ENCODE measurements at places on chromosomes 1 and 21. TPM values are rescaled to one million over a fixed set of nuclear protein-coding genes. Genes with fewer than 3 reads are reported as not detected.

LAMC1 gene
- 30.7 TPM for total RNA-seq

CLDN19 gene
- total RNA-seq = not detected

KRTAP10-6 gene
- total RNA-seq = not detected

OBSCN gene
- 49.2 TPM for total RNA-seq

MFAP2 gene
- 5.9 TPM for total RNA-seq

ITLN1 gene
- total RNA-seq = not detected

SLC45A3 gene
- 1.2 TPM for total RNA-seq

FAM167B gene
- total RNA-seq = 0.74 TPM

ESRRG gene
- 7.1 TPM for total RNA-seq

SLC44A3 gene
- 1.7 TPM for total RNA-seq

LCK gene
- not detected for total RNA-seq

ATP6V1G3 gene
- not detected for total RNA-seq

CGN gene
- total RNA-seq = 1.7 TPM

CASQ2 gene
- total RNA-seq = under 0.01 TPM

LCE3D gene
- not detected for total RNA-seq

TMEM61 gene
- not detected for total RNA-seq

HORMAD1 gene
- total RNA-seq = 0.49 TPM

SZT2 gene
- total RNA-seq = 16.7 TPM

TMEM269 gene
- total RNA-seq = 0.25 TPM

ERICH3 gene
- 15.0 TPM for total RNA-seq

LRRC71 gene
- 0.25 TPM for total RNA-seq

CELA3B gene
- total RNA-seq = not detected

SPRR1A gene
- not detected for total RNA-seq

RHD gene
- 0.25 TPM for total RNA-seq

PROK1 gene
- under 0.01 TPM for total RNA-seq

ADAMTS1 gene
- total RNA-seq = 7.1 TPM

FCER1A gene
- under 0.01 TPM for total RNA-seq

LCE6A gene
- not detected for total RNA-seq

EVA1C gene
- 1.5 TPM for total RNA-seq

RHEX gene
- total RNA-seq = not detected

HSPB7 gene
- total RNA-seq = not detected

ADARB1 gene
- total RNA-seq = 17.9 TPM

MFSD2A gene
- 18.7 TPM for total RNA-seq

S100A5 gene
- total RNA-seq = not detected

TPR gene
- 68.1 TPM for total RNA-seq

ASTN1 gene
- total RNA-seq = 72.5 TPM

GBP5 gene
- total RNA-seq = 0.25 TPM

HMGCS2 gene
- not detected for total RNA-seq

TMCC2 gene
- total RNA-seq = 27.5 TPM

PLPP3 gene
- 36.4 TPM for total RNA-seq

XKR8 gene
- total RNA-seq = 2.5 TPM

UMODL1 gene
- not detected for total RNA-seq

MATN1 gene
- under 0.01 TPM for total RNA-seq

RIMS3 gene
- 20.4 TPM for total RNA-seq

OR2T33 gene
- not detected for total RNA-seq

SLC30A7 gene
- 20.4 TPM for total RNA-seq

GLMN gene
- total RNA-seq = 18.2 TPM

SERINC2 gene
- total RNA-seq = 0.49 TPM

AUNIP gene
- total RNA-seq = 0.98 TPM

PTP4A2 gene
- total RNA-seq = 233 TPM

SLAMF6 gene
- not detected for total RNA-seq

RIMKLA gene
- total RNA-seq = 20.9 TPM

TIE1 gene
- 9.6 TPM for total RNA-seq

LCE3E gene
- total RNA-seq = not detected

S100A4 gene
- total RNA-seq = 0.98 TPM

WDR64 gene
- not detected for total RNA-seq

NCF2 gene
- total RNA-seq = 1.7 TPM

HIVEP3 gene
- 10.8 TPM for total RNA-seq

WNT3A gene
- not detected for total RNA-seq
